ENCODE measurements at places on chromosomes 2 and 18.

DNA sequence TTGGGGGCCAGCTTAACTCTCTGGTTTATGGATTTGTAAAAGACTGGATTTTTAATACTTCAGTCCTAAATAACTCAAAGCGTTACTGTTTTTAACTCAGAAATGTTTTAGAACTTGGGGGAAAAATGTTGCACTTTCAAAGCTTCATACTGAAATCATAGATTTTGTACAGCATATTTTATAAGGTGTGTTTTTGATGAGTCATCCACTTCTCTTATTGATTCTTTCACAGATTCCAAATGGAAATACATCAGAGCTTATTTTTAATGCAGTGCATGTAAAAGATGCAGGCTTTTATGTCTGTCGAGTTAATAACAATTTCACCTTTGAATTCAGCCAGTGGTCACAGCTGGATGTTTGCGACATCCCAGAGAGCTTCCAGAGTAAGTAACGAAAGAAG, 28.9 kb downstream of the MALT1 start:
- DNase-seq: no peak

DNA sequence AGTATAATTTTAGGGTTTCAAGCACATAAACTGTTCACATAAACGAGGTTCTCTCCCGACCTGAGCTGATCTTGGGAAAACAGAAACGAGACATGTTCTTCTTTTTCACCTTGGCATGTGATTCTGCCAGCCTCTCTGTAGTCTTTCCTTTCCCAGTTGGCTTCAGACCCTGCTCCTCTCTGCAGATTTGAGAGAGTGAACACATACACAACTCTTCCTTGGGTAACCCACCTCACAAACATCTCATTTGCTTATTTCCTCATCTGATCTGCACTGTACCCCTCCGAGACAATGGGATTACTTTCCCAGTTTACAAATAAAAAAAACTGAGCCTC, 46.1 kb downstream of the REEP1 start:
- DNase-seq: no peak

DNA sequence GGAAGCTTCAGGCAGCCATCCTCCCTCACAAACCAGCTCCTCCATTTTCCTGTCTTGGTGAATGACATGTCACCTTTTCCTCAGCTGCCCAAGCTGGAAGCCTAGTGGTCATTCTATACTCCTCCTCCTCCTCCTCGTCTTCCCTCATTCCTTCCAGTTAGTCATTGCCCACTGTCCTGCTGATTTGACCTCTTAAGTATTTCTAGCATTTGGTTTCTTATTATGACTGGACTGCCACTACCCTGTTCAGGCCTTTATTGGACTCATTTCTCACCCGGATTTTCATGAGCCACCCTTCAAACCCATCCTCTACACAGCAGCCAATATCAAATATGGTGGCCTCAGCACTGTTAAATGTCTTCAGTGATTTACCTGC, 21.9 kb upstream of the MGAT5 start:
- no peak for DNase-seq

GRCh38 chr2:105541189-105542050, 142.6 kb upstream of the FHL2 start:
- DNase-seq: no peak

GRCh38 chr18:12326711-12327460, 18.8 kb downstream of the TUBB6 start:
- no peak for DNase-seq

DNA sequence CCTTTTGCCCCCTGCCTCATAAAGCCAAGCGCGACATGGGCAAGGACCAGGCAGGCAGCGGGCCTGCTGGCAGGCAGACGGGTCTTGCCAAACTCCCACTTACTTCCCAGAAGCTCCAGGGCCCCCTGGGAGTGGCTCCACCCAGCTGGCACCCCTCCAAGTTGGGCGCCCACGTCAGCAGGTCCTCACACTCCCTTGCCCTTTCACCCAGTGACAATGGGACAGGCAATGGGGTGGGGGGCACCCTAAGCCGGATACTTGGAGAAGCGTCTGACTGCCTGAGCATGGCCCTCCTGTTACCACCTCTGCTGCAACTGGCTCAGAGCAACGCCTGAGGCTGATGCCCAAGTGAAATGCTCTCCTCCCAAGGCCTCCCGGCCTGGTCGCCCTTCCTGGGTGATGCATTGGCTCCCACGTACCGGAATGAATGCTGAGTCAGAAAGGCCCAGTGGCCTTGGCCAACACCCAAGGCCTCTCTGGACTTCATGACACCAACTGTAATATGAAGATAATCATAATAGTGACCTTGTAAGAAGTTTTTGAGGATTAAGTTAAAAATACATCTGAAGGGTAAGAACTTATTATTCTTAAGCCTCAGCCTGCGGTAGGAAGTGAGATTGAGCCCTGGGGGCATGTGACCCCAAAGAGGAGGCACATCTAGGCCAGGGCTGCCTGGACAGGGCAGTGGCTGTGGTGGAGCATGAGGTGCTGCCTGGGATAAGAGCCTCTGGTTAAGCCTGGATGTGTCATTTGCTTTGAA, 31.6 kb downstream of the KCNK3 start:
- no peak for DNase-seq

DNA sequence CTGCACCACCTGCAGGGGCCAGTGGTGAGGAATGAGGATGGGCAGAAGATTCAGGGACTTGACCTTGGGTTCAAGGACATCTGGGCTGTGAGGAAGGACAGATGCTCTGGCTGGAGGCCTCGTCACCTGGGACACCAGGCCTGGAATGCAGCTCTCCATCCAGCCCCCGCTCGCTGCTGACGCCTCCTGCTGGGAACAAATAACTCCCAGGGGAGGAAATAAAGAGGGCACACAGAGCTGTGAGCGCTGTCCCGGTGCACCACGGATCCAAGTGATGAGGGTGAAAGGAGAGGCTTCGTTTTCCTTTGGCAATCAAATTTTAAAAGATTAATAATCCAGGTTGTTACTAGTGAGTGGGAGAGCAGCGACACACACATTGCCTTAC, 368.0 kb upstream of the MYT1L start:
- DNase-seq: no peak

DNA sequence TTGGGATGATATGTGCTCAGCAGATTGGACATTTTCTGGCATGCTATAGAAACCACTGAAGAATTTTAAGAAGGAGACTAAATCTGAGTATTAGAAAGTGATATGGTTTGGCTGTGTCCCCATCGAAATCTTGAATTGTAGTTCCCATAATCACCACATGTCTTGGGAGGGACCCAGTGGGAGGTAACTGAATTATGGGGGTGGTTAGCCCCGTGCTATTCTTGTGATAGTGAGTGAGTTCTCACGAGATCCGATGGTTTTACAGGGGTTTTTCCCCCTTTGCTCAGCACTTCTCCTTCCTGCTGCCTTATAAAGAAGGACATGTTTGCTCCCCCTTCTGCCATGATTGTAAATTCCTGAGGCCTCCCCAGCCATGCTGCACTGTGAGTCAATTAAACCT, 535.9 kb upstream of the VRK2 start:
- no peak for DNase-seq

DNA sequence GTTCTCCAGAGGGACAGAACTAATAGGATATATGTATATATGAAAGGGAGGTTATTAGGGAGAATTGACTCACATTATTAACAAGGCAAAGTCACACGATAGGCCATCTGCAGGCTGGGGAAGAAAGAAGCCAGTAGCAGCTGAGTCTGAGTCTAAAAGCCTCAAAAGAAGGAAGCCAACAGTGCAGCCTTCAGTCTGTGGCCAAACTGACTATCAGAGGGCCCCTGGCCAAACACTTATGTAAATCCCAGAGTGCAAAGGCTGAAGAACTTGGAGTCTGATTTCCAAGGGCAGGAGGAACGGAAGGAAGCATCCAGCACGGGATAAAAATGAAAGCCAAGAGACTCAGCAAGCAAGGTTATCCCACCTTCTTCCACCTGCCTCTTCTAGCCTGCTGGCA, 108.0 kb upstream of the LDLRAD4 start:
- no peak for DNase-seq

- no peak for DNase-seq
Observed at GRCh38 chr2:85401464-85401805, 8.7 kb downstream of the CAPG start.

DNA sequence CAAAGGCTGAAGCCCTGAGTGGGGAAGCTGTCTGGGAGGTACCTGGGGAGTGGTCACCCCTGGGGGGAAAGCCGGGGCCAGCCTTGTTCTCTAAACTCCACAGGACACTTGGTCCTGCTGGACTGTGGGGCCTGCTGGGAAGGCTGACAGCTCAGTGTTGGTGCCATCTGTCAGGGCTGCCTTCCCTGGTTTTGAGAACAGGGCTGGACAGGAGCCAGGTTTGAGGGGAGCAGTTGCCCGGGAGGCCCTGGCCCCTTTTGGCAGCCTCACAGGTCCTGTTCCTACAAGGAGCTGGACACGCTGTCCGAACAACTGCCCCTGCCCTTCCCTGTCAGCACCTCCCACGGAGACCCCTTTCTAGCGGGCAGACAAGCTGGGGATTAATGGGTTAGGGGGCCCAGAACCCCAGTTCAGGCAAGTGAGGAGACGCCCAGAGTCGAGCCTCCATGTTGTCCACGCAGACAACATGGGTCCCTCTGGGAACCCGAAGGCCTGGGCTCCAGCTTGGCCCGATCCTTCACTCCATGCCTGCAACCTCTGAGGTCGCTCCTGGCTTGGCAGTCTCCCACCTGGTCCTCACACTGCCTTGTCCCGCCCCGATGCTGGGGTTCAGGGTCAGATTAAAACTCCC, 40.8 kb downstream of the ATOH8 start:
- DNase-seq: no peak
